ENCODE measurements at places on chromosomes 11 and 22.

DNA sequence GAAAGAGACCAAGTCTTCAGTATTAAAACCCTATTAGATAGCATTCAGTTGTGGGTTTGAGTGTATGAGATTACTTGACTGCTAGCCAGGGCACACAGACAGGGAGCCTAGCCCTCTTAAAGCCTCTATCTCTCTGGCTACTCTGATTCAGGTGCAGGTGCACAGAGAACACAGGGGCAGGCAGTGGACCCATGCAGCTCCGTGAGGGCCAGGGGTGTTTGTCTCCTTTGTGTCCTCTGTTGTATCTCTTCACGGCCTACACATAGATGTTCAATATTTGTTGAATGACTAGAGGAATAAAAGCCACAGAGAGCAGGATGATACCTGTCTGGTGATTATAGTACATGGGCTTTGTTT, 21.5 kb upstream of the AIFM3 start:
- no peak for DNase-seq

GRCh38 chr11:12029738-12030363, 21.4 kb upstream of the DKK3 start:
- no peak for DNase-seq

DNA sequence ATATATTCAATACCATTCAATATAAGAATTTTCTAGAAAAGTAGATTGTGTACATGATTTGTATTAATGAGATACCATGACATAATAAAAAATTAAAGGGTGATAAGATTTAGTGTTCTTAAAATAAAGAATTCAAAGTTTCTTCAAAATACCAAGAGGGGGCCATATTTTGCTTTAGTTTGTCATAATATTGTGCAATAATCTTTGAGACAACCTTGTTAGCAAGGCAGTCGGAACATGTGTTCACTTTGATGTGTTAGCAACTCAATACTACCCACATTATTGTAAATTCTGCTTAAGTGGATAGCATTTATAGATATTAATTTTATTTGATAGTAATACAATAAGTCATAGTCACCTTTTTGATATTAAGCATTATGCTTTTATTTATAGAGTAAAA, 241.3 kb upstream of the PDGFD start:
- no peak for DNase-seq

DNA sequence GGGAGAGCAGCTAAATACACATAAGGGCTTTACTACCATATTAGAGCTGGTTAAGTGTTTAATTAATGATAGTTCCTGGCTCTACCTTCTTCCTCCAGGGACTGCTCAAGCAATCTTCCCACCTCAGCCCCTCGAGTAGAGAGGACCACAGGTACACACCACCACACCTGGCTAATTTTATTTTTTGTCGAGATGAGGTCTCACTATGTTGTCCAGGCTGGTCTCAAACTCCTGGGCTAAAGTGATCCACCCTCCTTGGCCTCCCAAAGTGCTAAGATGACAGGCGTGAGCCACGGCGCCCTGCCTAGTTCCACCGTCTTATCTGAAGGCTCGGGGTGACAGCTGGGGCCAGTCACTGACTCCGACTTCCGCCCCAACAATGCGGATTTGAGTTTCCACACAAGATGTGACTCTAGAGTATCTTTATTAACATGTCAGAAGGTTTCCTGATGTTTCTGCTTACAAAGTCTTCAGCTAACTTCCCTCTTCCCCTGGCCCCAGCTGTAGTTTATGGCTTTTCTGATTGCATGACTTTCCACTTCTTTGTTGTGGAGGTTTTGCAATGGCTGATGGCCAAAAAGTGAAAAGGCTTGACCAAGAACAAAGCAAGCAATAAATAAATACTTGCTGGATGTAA, 16.8 kb downstream of the TPST2 start:
- DNase-seq: peak; percentile 56

GRCh38 chr11:131195661-131196517, 174.5 kb upstream of the NTM start:
- DNase-seq: peak; percentile 22

- no peak for DNase-seq
Measured at GRCh38 chr11:59271247-59271755, 58.6 kb upstream of the MPEG1 start.

GRCh38 chr11:61580271-61580888, 496 bp downstream of the SYT7 start:
- no peak for DNase-seq

GRCh38 chr11:72788241-72788640, 5.6 kb downstream of the STARD10 start:
- DNase-seq: no peak

GRCh38 chr11:127738771-127739286, 738.3 kb upstream of the KIRREL3 start:
- DNase-seq: no peak

- no peak for DNase-seq
Measured at GRCh38 chr22:32208681-32209080, 3.8 kb upstream of the RFPL2 start.

DNA sequence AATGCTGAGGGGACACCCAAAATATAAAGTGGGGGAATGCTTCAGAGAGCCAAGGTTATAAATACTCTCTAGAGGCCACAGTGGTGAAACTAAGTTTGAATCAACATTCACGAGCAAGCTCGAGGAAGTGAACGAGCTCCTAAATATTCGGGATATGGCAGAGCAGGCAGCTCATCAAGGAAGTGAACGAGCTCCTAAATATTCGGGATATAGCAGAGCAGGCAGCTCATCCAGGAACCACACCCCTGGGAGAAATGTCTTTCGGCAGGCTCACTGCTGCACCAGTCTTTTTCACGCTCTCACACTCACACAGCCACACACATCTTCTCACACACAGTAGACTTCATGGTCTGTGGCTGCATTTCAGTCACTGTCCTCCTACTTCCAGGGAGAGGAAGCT, 787.5 kb downstream of the OPCML start:
- DNase-seq: no peak

GRCh38 chr22:34797826-34798225, 268.1 kb upstream of the ISX start:
- no peak for DNase-seq

DNA sequence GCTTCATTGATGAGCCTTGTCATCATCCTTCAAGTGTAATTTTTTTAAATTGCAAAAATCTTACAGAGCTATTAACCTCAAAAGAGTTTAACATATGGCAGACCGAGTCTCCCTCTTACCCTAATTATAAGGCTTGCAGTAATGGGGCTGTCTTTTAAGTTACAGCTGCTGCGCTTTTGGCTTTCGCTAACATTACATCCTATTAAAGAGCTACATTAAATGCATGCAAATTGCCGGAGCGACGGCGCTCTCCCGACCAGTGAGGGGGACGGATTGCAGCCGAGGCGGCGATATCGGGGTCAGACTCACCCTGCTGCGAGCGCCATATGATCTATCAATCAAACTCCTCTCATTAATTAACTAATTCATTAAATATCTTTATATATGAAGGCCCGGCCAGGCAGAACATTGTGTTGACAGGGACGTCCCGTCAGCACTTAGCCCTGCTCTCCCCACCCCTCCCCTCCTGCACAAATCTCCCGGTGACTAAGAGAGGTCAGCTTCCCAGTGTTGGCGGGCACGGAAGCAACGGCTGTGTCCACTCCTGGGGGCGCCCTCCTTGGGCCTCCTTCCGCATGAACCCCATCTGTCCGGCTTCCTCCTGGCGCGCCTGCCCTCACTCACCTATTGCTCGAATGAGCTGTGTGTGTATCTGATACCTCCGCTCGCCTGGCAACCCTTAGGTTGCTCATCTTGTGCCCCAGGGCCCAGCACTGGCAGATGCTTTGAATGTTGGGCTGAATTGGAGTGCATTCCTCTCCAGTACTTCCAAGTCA, 156.0 kb upstream of the CADM1 start:
- DNase-seq: no peak

DNA sequence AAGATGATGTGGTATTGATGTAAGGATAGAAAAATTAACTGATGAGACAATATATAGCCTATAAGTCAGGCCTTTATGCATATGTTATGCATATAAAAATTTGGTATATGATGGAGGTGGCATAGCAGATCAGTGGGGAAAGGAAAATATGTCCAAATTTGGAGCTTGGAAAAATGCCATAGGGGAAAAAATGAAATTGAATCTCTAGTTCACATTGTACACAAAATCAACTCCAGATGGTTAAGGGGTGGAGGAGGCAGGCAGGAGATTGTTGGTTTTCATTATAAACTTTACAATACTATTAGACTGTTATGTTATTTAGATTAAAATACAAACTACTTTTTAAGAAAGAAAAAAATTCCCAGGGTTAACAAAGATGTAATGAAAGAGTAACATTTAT, 15.1 kb upstream of the CD3E start:
- DNase-seq: no peak

- DNase-seq: no peak
Measured at GRCh38 chr11:45765836-45766235, 39.1 kb upstream of the SLC35C1 start.

- peak; percentile 74 for DNase-seq
Measured at GRCh38 chr11:131064373-131064991, 148.2 kb upstream of the SNX19 start.

DNA sequence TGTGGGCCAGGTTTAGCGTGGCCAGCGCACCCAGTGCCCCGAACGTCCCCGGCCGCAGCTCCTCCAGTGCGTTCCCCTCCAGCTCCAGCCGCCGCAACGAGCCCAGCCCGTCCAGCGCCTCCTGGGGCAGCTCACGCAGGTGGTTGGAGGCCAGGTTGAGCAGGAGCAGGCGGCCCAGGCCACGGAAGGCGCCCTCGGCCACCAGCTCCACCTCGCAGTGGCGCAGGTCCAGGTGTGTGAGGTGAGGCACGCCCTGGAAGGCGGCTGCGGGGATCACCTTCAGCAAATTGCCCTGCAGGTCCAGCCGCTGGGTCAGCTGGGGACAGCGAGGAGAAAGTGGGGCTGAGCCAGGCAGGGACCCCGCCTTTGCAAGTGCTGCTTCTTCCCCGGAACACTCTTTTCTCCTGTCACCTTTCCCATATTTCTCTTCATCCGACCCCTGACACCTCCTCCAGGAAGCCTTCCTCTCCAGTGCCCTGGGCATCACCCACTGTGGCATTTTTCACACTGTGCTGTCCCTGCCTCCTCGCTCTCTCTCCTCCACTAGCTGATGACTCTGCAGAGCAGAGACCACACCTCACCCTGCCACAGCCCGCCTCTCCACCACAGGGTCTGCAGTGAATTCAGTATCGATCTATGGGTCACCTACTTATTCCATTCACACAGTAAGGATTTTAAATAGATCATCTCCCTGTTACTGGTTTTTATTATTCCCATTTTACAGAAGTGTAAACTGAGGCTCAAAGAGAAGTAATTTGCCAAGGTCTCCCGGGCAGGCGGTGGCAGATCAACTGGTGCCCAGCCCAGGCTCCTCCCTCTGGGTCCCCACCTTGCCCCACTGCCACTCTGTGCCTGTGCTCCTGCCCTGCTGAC, 1.9 kb downstream of the CHADL start:
- DNase-seq: no peak

DNA sequence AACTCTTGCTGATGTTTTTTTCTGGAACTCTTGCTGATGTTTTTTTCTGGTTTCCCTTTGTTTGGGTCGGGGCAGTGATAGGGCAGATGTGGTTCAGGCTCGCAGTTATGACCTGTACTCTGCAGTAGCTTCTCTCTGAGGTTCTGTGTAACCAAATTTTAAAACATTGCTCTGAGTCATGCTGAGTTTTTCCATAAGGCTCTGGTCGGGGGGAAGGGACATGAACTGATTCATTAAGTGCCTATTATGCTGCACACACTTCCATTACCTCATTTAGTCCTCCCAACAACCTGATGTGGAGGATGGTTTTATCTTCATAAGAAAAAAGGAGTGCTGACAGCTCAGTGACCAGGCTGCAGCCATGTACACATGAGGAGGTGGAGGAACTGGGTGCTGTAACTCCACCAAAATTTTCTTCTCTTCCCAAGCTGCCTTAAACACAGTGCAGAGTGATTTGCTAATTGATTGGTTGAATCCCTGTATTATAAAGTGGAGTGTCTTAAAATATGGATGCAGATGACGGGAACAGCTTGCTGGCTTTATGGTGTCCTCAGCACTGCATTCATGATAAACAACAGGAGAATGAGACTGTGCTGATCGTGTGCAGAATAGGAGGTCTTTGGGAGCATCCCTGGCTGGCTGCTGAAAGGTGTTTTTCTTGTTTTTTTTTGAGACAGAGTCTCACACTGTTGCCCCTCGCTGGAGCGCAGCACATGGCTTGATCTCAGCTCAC, 19.1 kb downstream of the TNRC6B start:
- no peak for DNase-seq

DNA sequence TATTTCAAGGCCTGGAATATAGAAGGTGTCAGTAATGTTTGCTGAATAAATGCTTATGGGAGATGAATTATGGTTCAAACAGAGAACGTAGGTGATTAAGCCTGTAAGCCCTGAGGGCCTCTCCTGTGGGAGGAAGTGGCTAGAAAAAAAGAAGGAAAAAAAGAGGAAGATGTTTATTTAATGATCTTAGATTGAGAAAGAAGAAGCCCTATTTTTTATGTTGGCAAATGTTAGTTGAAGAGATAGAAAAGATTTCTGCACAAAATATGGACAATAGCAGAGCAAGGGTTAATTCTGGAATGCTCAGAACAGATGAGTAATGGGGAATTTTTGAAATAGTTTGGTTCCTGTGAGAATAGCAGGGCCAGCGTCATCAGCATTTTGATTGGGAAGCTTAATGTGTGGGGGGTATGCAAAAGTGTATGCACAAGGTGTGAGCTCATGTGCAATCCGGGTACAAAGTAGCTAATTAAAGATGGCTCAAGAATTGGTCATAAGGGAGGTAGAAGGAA, 95.7 kb downstream of the TEAD1 start:
- DNase-seq: no peak

DNA sequence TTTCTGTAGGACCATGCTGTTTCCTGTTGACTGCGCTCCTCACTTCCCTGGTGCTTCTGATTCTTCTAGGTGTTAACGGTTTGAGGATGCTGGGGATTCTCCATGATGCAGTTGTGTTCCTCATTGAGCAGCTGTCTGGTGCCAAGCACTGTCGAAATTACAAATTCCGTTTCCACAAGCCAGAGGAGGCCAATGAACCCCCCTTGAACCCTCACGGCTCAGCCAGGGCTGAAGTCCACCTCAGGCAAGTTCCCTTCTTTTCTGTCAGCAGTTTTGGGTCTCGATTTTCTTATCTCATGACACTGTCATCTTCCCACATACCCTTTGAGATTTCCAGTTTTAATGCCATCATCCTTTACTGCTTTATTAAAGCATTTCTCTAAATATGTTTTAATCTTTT, 7.7 kb upstream of the TTC36 start:
- no peak for DNase-seq

DNA sequence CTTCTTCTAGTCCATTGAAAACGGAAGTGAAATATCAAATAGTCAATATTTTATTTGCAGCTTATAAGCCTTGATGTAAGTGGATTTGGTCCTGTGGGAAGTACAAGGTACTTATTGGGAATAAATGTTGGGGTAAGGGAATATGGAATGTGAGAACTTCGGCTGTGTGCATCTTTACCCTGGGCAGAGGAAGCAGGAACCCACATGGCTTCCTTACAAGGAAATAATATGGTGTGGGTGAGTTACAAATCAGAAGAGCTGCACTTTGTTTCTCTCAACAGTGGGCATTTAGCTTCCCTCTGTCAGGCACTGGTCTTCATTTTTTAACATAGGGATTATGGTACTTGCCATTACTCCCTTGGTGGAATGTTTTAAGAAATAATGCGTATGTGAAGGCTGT, 77.9 kb downstream of the SCN3B start:
- DNase-seq: no peak

GRCh38 chr11:44592125-44592940, 26.9 kb downstream of the CD82 start:
- DNase-seq: no peak

All from globus pallidus (tissue), 1 donor.